Posterior cingulate gyrus (tissue), 11 donors: ENCODE measurements at places on chromosomes 1 and 21.
A peak's percentile ranks its signal among the peaks of the same experiment; 100 is the strongest.

DNA sequence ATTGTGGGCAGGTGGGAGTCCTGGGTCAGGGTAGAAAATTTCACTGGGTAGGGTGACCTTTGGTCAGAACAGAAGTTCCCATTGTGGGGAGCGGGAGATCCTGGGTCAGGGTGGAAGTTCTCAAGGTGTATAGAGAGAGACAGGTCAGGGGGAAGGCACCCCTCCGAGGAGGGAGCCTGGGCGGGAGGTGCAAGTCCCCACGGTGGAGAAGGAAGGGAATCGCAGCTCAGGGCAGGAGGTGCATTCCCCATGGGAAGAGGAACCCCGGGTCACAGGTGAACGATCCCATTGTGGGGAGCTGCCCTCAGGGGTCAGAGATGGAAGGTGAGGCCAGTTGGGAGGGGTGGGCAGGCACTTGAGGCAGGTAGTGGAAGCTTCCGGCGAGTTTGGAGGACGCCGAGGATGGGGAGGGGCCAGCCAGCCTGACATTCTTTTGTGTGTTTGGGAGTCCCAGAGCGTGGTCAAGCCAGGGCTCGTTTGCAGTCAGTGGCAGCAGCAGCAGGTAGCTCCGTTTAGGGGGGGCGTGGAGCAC lies 637 bp downstream of the LYPLA2 start:
- DNase-seq = no peak

DNA sequence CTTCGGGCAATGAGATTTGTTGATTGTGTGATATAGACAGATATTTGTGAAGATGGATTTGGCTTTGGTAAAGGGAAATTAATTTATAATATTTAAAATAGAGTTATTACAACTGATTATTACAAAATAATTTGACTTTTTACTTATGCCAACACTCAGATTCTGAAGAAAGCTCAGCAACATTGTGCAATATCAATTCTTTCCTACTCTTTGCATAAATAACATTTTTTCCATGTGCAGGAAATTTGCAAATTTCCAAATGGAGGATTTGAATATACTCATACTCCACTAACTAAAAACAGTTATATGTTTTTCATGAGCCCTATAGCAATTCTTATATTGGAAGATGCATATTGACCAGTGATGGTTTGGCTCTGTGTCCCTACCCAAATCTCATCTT lies 676.4 kb upstream of the ADAMTS5 start:
- no peak for DNase-seq

DNA sequence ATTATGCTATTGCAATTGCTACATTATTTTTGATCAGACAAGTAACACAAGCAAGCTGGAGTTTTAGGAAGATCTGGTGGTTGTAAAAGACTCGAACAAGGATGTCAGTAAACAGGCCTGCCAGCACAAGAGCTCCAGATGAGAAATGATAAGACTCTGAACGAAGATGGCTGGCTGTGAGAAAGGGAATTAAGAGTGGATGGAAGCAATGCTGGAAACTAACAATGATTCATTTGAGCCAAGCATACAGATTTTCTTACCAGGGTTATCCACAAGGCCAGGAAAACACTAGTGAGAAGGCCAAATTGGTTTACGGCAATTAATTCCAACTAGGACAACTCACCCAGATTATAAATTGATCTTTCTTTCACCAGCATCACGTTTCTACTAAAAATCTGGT lies 54.2 kb downstream of the NRIP1 start:
- no peak for DNase-seq

DNA sequence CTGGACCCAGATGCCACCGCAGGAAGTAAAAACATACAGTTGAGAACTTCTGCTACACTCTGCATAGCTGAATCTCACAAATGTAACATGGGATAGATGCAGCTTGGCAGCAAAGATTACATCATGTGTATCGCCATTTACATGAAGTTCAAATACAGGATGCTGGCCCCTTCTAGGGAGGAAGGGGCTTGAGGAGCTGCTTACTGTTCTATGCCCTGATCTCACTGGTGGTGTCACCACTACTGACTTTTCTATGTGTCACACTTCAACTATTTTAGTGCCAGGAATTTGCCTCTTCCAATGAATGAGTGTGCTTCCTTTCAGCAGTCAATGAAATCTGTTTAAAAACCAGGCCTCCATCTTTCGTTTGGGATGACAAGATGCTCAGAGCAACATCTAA lies 31.1 kb downstream of the MRAP start:
- no peak for DNase-seq

DNA sequence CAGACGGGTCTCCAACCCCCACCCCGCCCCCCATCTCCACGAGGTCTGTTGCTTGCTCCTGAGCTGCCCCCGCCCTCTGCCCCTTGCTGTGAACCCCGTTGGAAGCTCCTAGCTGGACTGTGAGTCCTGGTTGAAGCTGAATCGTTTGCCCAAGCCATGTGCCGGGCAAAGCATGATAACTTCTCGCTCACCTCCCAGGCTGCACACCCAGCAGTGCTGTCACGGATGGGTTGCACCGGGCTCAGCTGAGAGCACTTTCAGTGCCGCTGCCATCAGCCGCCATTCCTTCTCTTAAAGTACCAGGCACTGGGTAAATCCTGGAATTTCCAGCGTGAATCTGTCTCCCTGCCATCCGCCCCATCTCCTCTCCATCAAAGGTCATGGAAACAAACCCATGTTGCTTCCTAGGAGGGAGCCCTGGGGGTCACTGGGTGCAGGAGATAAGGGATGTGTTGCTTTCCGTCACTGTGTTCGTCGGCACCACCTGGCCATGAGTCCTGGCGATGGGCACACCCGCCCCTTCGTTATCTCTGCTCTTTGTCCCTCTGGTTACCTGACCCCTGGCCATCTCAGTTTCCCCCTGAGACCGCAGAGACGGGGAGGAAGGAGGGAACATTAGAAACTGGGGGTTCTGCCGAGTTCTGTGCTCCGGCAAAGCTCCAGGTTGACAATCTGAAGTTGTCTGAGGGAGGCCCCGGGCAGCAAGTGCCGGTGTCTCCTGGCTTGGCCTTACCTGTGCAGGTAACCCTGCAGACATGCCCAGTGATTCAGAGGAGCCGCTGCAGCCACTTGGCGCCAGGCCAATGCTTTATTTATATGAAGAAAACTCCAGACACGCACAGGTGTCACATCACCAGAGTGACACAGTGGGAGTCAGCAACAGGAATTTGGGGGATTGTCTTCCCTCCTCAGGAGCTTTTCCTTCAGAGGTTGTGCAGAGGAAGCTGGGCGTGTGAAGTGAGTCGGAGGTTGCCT lies 2.7 kb downstream of the PDE9A start:
- peak; percentile 60 for DNase-seq

DNA sequence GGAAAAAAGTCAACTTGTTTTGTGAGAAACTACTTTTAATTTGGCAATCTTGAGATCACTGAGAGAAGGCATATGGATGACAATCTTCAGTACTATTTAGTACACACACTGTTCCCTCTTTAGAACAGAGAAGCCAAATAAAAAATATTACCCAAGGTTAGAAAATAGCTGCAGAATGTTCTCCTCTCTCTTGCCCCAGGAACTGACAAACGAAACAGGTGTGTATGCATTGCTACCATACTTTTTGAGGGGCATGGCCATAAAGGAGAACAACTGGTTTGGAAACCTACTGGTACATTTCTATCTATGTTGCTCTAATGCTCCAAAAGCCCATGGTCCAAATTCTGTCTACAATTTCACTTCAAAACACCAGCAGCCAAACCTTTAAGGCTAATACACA lies 5.7 kb downstream of the TOR1AIP2 start:
- DNase-seq = no peak

- peak; percentile 48 for DNase-seq
Observed at GRCh38 chr1:74964508-74965102, 169.6 kb upstream of the LHX8 start.

DNA sequence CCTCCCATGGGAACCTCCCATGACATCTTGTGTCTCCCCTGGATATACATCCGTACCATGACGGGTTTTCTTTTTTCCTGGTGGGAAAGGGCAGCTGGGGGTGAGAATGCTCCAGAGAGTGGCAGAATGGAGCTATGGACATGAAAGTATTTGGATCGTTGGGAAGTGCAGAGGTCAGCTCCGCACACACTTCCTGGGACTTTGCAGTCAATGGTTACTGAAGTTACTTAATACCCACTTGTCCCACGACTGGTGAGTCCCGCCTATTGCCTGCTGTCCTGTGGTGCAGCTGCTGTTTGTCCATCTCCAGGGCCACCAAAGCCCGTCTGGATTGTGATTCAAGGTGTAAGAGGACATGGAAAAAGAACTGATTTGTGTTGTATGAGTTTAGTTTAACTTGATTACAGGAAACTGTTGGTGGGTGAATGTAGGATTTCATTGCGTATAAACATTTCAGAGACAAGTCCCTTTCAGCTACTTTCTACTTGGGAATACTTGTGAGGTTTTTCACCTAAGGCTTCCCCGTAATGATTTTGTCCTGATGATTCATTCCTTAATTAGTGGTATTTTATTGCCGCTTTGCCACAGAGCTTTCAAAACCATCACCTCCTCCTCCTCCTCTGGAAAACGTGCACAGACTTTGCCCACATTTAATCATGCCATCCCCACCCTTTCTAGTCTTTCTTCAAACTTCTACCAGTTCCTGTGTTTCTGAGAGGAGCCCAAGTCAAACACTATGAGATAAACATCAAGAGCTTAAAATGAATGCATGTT lies 308.8 kb downstream of the KIF26B start:
- DNase-seq = no peak

DNA sequence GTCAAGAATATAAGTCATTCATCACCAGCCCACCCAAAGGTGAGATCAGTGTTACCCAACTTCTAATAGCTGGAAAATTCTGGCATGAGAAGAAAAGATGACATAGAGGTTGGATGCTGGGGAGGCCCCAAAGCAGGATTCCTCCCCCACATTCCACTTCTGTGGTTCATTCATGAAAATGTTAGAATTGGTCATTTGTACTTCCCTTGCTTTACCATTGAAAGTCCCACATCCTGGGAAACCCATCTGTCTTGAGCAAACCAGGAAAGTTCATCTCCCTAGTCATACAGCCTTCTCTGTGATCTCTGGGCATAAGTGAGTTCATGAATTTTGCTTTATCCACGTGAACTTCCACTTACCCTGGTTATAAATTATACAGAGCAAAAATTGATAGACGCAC lies 66.8 kb downstream of the SERINC2 start:
- no peak for DNase-seq

DNA sequence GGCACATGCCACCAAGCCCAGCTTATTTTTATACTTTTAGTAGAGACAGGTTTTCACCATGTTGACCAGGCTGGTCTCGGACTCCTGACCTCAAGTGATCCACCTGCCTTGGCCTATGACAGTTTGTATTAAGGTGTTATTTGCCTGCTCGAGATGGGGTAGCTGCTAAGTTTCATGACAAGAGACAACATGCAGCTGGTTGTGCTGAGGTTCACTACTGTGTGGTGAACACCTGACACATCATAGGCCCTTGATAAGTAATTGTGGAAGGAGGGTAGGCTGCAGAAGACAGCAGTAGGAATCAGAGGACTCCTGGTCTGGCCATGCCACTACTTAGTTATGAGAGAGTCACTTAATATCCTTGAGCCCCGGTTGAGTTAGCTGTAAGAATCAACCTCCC lies 46.2 kb downstream of the PLPP3 start:
- no peak for DNase-seq

GRCh38 chr1:52520148-52520547 lies 32.7 kb downstream of the TUT4 start:
- no peak for DNase-seq

- no peak for DNase-seq
Observed at GRCh38 chr1:3005771-3006170, 15.5 kb upstream of the ACTRT2 start.

- no peak for DNase-seq
Observed at GRCh38 chr1:55359611-55360010, 144.4 kb upstream of the USP24 start.

DNA sequence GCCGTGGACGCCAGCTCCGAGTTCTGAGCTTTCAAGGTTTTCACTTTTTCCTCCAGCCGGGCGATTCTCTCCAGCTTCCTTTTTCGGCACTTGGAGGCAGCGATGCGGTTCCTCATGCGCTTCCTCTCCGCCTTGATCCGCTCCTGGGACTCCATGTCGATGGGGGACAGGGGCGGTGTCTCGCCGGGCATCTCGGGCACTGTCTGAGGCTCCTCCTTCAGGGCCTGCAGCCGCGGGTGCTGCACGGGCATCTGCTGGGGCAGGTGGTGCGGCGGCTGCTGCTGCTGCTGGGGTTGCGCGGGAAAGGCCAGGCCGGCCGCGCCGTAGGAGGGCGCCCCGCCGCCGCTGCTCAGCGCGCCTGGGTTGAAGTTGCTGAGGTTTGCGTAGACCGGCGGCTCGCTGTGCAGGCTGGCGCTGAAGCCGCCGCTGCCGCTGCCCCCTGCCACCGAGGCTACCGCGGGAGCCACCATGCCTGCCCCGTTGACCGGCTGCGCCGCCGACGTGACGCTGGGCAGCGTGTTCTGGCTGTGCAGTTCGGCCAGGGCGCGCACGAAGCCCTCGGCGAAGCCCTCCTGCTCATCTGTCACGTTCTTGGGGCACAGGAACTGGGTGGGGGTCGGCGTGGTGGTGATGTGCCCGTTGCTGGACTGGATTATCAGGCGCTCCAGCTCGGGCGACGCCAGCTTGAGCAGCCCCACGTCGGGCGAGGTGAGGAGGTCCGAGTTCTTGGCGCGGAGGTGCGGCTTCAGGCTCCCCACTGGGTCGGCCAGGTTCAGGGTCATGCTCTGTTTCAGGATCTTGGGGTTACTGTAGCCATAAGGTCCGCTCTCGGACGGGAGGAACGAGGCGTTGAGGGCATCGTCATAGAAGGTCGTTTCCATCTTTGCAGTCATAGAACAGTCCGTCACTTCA lies 1.4 kb downstream of the JUN start:
- peak; percentile 95 for DNase-seq

DNA sequence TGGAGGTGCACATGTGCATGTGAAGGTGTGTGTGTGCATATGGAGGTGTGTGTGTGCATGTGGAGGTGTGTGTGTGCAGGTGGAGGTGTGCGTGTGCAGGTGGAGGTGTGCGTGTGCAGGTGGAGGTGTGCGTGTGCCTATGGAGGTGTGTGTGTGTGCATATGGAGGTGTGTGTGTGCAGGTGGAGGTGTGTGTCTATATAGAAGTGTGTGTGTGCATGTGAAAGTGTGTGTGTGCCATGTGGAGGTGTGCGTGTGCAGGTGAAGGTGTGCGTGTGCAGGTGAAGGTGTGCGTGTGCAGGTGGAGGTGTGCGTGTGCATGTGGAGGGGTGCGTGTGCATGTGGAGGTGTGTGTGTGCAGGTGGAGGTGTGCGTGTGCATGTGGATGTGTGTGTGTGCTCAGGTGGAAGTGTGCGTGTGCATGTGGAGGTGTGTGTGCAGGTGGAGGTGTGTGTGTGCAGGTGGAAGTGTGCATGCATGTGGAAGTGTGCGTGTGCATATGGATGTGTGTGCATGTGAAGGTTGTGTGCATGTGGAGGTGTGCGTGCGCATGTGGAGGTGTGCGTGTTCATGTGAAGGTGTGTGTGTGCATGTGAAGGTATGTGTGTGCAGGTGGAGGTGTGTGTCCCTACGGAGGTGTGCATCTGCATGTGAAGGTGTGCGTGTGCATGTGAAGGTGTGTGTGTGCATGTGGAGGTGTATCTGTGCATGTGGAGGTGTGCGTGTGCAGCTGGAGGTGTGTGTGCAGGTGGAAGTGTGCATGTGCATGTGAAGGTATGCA lies 13.5 kb downstream of the C1orf74 start:
- no peak for DNase-seq
